ENCODE measurements at places on chromosomes 5 and 9.

- DNase-seq = no peak
Observed at GRCh38 chr5:72644296-72644695, 137.1 kb upstream of the ZNF366 start.

GRCh38 chr5:115600766-115601165, 1.5 kb downstream of the TICAM2 start:
- DNase-seq = no peak

DNA sequence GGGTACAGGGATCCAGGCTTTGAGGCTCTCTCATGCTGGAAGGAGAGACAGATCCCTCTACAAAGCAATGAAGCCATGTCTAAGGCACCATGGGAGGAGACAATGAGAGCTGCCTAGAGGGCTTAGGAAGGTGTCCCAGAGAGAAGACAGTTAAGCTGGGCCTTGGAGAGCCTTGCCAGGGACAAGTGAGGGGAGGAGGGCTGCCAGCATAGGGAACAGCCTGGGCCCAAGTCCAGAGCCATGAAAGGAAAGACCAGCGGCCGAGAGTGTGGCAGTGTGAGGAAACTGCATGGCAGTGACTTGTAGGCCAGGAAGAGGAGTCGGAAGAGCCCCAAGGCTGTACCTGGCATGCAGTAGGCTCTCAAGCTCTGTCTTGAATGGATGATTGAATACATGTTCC, 88.5 kb downstream of the PSD2 start:
- no peak for DNase-seq

DNA sequence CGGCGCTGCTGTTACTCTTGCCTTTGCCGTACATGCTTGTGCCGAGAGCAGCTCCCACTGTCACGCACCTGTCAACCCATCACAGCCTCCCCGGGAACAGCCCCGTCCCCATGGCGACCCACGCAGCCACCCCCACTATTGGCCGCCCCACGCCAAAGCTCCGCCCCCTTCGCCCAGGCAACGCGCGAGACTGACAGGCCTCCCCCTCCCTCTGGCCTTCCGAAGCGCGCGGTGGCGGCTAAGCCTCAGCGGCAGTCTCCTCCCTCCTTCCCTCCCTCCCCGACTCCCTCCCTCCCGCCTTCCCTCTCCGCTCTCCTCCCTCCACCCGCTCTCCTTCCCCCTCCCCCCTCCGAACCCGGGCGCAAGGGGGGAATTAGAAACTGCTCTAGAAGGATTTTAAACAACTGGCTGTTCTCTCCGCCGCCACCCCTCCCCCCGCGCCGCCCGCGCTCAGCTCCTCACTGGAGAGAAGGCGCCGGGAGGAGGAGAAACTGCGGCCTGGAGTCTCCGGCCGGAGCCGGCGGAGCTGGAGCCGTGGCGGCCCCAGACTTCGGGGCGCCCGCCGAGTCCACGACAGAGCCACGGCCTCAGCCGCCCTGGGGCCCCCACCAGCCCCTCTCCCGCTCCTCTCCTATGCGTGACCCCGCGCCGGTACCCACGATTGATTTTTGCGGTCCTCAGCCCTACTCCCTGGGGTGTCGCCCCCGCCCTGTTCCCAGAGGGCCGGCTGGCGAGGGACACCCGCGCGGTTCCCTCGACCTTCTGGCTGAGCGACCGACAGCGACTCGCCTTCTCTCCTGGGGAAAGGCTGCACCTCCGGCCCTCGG, at the start of gene SSBP2:
SSBP2 (minus strand) TSS at position 89 of the 827 bp plus-strand sequence; CDS start at position 34, 55 bp downstream.
- DNase-seq = peak; percentile 98

DNA sequence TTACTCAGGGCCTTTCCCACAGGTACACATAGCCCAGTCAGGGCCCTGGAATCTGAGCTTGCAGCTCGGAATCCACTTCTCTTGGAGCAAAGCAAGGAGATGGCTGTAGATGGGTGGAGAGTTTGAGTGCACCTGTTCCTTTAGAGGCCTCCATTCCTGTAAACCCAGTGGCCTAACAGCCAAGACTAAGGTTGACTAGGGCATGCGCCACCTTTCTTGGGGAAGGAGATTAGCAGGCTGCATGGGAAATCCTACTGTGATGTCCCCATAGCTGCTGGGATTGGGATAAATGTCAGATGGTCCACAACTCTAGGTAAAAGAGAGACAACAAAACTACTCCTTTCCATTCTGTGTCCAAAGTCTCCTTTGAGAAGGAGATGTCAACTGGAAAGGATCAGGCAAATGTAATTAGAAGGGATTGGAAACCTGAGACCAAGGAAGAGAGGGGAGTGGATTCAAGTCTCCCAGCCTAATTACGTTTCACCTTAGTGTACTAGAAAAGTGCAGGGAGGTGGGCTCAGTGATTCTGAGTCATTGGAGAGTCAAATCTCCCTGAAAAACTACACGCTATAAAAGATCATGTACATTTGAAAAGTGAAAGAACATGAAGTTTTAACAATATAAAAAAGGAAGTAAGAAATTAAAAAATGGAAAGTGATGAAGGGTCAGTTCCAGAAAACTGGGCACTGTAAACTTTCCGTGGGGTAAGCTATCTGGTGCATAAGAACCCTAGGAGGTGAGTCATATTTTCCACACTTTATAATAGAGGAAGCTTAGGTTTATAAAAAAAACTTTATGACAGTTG, 104.2 kb downstream of the SEC61B start:
- DNase-seq = no peak

GRCh38 chr9:123251324-123251723, 17.1 kb downstream of the STRBP start:
- no peak for DNase-seq

DNA sequence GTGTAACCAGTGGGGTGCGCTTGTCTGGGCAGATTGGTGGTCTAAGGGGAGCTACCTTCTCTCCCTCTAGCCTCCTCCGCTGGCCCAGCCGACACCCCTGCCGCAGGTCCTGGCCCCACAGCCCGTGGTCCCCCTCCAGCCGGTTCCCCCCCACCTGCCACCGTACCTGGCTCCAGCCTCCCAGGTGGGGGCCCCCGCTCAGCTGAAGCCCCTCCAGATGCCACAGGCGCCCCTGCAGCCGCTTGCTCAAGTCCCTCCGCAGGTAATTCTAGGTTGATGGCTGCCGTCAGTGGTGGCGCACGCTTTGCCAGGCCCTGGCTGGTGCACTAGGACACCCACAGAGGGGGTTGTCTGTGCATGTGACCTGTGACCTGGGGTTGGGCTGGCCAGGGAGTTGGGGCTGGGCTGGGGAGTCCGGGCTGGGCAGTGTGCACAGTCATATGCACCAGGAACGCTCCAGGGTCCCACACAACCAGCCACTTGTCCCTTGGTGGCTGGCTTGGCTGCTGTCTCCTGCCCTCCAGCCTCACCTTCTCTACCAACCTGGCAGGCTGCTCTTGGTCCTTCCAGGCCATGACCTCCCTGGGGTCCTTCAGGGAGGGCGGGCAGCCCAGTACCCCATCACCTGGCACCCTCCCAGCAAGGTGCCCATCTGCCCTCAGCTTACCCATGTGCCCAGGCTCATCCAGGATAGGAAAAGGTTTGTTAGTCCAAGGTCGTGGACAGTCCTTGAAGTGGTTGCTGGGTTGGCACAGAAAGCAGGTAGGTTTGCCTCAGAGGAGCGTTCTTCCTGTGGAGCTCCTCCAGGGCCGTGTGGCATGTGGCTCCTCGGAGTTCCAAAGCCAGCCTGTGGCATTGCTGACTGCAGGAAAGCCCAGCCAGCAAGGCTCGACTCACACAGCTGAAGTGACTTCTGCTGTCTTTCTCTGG, 73.2 kb downstream of the WNK2 start:
- DNase-seq = no peak

- DNase-seq = no peak
Observed at GRCh38 chr9:617445-618085, 223.9 kb upstream of the DMRT1 start.

GRCh38 chr9:19768798-19769197, 20.0 kb downstream of the SLC24A2 start:
- no peak for DNase-seq

DNA sequence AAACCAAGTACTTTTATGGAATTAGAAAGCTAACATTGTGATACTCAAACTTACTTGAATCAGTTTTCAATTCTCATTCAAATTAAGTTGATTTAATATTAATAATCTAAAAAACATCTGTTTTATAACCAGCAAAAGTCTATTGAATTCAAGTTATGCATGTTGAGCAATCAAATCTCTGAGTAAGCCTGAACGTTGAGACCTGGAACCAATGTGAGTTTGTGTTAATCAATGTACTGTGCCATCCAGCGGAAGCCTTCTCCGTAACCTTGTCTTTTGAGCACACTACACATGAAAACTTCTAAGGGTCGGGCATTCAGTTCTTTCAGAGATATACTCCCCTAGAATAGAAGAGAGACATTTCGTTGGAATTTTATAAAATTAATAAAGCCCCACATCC, 25.9 kb downstream of the SAR1B start:
- no peak for DNase-seq

DNA sequence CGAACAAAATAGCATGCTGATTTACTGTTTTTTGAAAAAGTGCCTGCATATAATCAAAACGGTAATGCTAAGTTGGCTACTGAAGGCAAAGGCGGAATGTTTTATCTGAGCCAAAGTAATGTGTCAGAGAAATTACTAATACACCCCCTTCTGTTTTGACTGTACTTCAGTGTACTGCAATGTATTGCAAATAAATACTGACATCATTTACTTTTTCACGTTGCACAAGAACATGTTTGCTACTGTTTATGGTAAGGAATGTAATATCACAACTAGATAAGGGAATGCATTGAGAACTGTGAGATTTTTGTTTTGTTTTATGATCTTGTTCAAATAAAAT, 813 bp upstream of the AGTPBP1 start:
- DNase-seq = peak; percentile 94

DNA sequence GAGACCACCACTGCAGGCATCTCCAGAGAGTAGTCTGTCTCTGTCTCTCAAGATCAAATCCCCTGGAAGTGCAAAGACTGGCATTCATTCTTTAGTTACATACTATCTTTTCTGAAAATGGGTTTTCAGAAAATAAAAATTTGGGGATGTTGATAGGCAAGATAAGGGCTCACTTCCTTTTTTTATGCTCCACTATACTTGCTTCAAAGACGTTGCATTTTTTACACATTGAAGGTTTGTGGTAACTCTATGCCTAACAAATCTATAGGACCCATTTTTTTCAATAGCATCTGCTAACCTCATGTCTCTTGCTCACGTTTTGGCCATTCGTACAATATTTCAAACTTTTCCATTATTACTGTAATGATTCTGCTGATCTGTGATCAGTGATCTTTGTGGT, 37.0 kb downstream of the DMAC1 start:
- no peak for DNase-seq

DNA sequence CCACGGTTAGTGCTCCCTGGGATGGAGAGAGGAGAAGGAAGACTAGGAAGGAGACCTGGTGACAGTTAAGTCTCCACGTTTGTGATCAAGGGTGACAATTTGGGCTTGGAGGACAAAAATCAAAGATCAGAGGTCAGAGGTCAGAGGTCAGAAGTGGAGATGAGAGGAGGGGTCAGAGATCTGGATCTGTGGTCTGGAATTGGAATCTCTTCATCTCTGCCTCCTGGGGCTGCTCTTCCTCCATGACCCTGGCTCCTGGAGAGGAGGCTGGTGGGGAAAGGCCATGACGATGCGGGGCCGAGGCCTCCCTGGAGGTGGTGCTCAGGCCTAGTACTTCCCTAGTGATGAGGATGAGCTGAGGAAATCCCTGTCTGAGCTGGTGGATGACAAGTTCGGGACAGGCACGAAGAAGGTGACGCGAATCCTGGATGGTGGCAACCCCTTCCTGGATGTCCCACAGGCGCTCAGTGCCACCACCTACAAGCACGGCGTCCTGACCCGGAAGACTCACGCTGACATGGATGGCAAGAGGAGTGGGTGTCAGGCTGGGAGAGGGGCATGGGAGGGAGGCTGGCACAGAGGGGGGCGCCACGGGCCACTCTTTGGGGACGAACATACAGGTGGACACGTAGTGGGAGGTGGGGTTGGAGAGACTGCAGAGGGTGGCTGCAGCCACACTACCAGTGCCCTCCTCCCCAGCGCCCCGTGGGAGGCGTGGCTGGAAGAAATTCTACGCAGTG, 41.0 kb downstream of the PSD2 start:
- DNase-seq = no peak

DNA sequence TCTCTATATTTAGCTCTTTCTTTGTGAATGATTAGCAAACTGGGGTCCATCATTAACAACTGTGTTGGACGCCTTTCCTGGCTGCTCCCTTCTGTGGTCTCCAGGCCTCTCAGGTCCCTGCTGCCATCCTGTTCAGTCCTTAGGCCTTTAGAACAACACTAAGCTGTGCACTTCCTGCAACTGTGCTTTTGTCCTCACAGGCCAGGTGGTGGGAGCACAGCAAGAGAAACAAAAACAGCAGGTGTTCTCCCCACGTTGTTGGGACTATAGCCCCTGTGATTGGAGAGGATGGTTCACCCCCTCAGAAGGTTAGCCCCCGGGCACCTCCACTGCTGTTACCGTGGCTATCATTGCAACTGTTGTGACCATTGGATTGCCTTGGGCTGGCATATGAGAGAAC, 41.7 kb upstream of the CLINT1 start:
- DNase-seq = no peak

DNA sequence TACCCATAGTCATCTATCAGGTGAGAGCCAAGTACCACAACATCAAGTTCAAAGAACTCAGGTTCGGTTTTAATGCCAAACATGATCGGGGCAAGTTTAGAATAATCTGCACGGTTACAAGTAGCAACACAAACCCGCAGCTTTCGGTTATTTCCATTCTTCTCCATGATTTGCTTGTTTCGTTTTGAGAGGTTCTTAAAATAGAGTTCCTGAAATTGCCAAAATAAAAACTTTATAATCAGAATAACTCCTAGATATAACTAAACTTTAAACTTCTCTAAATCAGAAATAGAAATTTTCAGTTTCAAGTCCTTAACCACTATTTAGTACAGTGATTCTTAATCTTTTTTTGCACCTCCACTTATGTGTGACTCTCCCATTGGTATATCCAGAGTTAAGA, 9.1 kb downstream of the GNE start:
- DNase-seq = no peak

DNA sequence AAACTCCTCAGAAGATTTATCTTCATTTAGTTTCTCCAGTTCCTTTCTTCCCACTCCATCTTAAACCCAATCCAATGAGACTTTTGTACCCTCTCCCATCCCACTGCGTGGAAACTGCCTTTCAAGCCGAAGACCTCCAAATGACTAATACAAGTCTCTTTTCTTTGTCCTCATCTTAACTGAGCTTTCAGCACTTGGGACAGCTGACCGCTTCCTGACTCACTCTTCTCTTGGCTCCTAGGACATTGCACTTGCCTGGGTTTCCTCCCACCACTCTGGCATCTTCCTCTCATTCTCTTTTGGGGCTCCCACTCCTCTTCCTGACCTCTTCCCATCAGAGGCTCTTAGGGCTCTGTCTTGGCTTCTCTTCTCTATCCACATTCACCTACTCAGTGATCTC, 243.7 kb downstream of the HSPA4 start:
- DNase-seq = no peak
